ENCODE measurements at places on chromosomes 16 and 17.

DNA sequence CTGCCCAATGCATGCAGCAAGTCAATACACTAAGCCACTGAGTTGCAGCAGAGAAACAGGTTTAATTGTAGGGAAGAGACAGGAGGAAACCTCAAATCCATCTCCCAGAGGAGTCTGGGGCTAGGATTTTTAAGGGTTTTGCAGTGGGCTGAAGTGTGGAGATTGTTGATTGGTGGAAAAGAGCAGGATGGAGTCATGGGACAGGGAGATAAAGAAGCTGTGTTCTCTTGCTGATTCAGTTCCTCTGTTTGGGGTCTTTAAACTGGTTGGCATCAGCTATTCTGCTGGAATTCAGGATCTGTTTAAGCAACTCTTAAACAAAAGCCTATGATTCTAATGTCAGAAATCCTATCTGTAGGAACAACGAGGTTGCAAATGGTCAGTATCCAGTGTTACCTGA is 180.8 kb upstream of the CACNG3 start:
- no peak for DNase-seq

- no peak for DNase-seq
Measured at GRCh38 chr16:89633064-89633631, 19.7 kb downstream of the DPEP1 start.

GRCh38 chr17:2028737-2029136 is 1.2 kb upstream of the DPH1 start:
- DNase-seq, result no peak

- no peak for DNase-seq
Measured at GRCh38 chr16:4272114-4272956, 488 bp downstream of the TFAP4 start.

DNA sequence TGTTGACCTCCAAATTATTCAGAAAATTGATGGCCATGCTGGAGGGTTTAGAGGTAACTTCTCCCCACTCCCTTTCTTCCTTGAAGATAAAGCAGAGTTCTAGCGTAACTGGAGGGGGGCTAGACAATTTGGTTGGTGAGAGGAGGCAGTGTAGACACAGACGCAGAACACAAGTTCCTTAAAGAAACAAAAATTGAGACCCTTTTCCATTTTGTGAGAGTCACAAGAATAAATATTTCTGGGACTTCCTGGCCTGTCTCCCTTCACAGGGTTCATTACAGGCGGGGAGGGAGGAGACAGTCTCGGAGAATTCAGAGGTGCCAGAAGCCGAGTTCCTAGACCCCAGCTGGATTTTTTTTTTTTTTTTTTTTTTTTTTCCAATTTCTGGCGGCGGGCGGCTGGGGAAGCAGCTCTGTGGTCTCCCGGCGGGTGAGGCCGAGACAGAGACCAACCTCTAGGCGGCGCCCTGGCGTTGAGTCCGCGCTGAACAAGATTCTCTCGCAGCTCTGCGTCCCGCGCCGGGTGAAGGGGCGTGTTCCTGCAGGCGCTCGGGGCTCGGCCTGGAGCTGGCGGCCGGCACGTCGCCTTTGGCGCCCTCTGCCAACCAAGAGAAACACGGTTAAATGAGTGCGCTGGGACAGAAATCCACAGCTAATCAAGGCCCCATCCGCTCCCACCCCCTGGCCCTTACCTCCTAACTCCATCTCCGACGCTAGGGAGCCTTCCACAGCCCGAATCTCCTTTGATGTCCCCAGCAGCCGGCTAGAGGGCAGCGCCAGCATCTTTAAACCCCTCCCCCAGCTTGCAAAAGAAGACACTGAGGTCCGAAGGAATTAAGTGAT is 10.2 kb upstream of the HOXB9 start:
- DNase-seq, result peak; percentile 78

- DNase-seq, result no peak
Measured at GRCh38 chr16:2426941-2427361, 2.3 kb upstream of the CCNF start.

DNA sequence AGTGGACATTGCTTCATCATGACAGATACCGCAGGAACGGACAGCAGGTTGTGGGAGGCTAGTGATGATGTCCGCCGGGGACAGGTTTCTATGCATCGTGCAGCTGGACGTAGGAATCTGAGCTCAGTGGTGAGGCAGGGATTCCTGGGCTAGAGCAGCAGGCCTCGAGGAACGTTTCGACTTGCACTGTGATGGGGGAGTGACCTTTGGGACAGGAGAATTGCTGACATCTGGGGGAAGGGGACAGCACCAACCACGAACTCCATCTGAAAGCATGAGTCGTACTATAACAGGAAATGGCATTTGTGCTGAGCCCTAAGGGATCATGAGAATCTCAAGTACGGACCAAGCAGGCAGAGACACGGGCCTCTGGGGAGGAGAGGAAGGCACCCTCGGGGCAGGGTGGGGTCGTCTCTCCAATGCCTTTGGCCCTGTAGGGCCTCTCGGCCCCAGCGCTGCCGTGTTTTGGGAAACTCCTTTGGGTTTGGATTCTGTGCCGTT is 65.8 kb upstream of the ENDOV start:
- DNase-seq, result no peak

- DNase-seq, result no peak
Measured at GRCh38 chr17:16288860-16289571, 64.3 kb downstream of the CENPV start.

DNA sequence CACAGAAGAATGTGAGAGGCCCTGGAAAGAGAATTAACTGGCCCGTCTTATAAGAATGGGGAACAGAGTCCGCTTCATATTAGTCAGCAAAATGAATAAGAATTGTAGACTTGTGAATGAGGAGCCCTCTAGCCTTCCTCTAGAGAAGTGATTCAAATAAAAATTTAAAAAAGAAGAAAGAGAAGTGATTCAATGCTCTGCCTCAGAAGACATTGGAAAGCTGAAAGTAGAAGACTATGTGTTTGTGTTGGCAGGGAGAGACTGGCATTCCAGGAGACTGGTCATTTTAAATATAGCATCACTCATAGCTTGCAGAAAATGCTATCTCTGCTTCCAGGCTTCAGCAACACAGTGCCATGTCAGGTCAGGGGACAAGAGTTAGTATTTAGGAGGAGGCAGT is 190.6 kb upstream of the HS3ST3A1 start:
- DNase-seq, result no peak

DNA sequence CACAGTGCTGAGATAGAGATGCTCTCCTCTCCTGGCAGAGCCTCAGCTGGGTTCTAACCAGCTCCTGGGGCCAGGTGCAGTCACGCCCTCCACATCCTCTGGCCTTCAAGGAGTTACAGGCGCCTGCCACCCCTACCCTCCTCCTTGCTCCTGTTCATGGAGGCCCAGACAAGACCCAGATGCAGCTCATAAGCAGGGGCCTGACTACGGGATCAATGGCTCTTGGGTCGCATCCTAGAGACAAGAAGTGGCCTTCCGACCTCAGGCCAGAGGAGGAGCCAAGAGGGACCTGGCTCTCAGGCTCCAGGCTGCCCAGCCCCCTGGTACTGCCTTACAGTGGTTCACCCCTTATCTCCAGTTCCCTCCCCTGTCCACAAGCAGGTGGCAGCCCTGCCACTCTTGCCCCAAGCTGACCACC is 23.0 kb downstream of the ARHGAP27 start:
- no peak for DNase-seq

DNA sequence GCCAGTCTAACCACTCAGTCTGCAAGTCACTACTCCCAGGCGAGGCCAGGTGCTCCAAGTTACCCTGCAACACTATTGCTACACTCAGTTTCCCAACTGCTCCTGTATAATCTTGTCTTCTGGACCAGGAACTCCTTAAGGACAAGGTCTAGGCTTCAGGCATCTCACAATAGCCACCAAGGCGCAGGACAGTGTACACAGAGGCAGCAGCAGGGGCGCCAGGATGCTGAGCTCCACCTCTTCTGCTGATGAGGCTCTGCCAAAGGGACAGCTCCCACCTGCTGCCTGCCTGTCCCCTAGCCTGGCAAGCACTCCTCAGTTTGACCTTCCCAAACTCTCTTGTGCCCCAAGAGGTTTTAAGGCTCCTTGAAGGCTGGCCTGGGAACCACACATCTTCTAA is 3.4 kb downstream of the SLC25A11 start:
- no peak for DNase-seq

- DNase-seq, result no peak
Measured at GRCh38 chr16:52537516-52537915, 9.4 kb downstream of the TOX3 start.

- no peak for DNase-seq
Measured at GRCh38 chr17:46972346-46972745, 6.7 kb downstream of the RPRML start.

- no peak for DNase-seq
Measured at GRCh38 chr17:41689497-41690299, 1.0 kb downstream of the EIF1 start.

Measured in COLO829 (cell line).